ENCODE measurements at places on chromosomes 7 and 10.

GRCh38 chr10:4470231-4470835 lies 355.7 kb upstream of the AKR1E2 start:
- DNase-seq = no peak

DNA sequence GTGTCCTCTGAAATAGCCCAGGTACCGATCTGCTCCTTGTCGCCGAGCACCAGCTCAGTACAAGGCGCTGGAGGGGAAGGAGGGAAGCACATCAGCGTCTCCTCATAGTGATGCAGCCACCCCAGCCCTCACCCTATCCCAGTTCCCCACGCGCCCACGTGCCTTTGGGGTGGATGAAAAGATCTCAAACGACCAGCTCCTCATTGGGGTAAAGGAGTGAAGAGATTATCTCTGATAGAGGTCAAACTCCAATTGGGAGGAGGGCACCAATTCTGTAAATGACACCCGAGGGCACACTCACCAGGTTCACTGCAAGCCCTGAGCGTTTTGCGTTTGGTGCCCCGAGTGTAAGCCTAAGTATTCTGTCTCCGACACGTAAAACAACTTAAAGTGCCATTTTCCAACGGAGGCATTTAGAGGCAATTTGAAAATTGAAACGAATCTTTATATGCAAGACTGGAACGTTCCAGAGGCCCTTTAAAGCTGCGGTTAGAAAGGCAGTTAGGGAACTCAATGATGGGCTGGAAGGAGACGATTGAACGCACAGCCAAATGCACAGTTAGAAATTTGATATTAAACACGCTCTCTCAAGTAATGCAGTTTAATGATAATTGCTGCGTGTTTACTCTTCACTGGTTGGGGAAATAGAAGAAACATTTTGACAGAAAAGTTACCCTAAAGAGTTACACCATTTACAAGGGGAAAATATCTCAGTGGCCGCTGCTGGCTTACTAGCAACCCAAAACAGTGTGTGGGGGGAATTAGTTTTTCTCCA lies 8.9 kb upstream of the EMX2 start:
- no peak for DNase-seq

DNA sequence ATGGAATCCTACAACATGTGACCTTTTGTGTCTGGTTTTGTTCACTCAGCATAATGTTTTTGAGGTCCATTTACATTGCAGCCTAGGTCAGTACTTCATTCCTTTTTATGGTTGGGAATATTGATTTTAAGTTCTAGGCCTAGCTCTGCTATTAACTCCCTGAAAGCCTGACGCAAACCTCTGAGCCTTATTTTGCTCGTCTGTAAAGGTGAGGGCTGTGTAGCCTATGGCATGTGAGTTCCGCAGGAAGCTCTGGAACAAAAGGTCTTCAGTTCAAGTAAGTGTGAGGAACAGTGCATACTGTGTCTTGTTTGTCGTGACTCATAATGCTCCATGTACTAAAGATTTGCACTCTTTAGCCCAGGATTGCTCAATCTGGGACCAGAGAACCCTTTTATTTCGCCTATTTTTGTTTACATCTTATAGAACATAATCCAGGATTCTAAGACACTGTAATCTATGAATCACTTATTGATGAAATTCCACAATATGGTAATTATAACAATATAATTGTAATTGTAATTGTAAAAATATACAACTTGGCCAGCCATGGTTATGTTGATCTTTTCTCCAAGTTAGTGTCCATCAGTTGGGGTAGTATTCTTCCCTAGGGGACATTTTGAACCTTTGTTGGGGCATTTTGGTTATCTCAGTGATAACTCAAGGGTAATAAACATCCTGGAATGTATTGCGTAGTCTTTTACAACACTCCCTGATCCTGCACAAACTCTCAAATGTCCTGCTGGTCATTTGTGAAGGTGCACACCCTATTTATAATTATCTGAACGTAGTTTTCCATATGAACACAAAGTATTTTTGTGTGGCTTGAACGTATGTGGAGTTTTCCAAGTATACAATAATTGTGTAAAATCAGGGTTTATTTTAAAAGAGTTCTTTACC lies 184.7 kb downstream of the VTI1A start:
- no peak for DNase-seq

- DNase-seq = no peak
Measured at GRCh38 chr7:92691578-92691977, 101.4 kb upstream of the FAM133B start.

GRCh38 chr10:117896517-117896916 lies 150.2 kb downstream of the RAB11FIP2 start:
- no peak for DNase-seq

GRCh38 chr10:13767676-13768178 lies 181.0 kb downstream of the PRPF18 start:
- DNase-seq = no peak

DNA sequence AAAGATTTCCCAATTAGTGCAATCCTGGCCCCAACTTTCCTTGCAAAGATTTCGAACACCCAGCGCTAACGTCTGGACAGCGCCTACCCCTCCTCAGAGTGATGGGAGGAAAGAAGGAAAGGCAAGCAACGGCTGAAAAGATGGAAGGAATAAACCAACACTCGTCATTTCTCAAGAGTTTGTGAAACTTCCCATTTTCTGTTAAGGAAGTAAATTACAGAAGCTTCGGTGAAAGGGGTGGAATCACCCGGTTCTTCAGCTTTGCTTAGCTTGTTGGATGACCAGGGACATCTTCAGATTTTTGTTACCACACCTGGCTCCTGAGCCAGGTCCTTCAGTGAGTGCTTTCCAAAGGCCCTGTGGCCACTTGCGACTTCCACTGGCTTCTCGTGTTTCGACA lies 313.1 kb downstream of the SKIDA1 start:
- DNase-seq = no peak

DNA sequence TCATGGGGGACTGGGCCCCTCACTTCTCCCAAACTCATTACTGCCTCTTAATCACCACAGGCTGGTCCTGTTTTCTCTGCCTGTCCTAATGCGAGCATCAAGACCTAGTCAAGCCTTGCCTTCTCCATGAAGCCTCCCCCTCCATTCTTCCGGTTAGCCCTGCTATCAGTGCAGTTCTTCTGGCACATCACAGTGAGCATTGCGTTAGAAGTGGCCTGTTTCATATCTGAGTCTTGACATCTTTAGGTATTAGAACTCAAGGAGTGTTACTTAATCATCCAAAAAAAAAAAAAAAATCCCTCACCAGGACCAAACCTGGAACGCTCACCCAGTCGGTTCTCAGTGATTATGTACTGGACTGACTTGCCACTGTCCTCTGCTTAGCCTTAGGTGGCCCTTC lies 17.4 kb downstream of the SNX10 start:
- DNase-seq = no peak

DNA sequence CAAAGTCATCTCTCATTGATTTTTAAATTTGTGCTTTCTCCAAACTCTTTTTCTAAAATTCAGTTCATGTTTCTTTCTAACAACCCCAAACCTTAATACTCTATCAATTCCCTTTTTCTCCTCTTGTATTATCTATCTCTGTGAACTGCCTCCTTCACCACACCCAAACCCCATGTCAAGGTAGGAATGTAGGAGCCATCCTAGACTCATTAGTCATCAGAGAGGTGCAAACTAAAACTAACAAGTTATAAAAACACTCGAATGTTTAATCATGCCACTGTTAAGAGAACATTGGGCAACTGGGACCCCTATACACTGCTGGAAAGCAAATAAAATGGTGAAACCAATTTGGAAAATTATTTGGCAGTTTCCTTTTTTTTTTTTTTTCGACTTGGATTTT lies 533.8 kb upstream of the LRRN3 start:
- DNase-seq = no peak

GRCh38 chr7:158976468-158976848 lies 120.1 kb downstream of the DYNC2I1 start:
- no peak for DNase-seq

DNA sequence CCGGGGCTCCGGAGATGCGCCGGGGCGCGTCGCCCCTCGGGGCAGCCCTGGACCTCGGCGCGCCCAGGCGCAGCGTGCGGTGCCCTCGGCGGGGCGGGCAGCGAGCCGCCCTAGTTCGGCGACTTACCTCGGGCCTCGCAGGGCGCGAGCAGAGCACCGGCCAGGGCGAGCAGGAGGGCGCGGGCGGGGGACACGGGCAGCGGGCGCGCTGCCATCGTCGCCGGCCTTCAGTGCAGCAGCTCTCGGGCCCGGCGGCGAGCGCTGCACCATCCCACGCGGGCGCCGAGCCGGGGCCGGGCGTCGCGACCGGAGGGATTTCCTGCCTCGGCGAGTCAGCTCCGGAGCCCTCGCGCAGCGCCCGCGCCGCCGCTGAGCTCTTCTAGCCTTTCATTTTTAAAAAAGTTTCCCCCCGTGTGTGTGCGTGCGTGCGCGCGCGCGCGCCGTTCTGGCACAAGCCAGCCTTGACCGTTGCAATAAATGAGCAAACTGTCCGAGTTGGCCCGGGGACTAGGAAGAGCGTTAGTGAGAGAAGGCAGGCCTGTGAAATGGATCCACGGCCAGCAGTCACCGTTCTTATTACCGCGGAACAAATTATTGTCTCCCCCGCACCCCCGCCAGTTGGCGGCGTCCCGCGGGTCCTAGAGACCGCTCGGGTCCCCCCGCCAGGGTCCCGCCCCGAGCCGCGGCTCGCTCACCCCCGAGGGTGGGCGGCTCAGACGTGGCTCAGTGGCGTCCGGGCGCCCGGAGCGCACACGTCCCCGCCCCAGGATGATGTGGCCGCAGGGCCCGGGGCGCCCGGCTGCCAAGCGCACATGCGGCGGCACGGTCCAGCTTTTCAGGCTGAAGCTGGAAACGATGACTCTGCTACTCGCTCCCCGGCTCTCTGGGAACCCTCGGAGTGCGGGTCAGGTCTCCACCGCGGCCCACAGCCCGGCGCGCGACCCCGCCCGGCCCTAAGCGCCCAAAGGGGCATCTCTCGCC lies at the start of gene ADAM12:
ADAM12 (minus strand) TSS at position 547 of the 981 bp plus-strand sequence; CDS start at position 215, 332 bp downstream.
- DNase-seq = no peak

GRCh38 chr10:113345826-113346624 lies 206.8 kb upstream of the HABP2 start:
- DNase-seq = no peak

GRCh38 chr7:114356133-114356532 lies 58.5 kb upstream of the FOXP2 start:
- no peak for DNase-seq

Data from NCI-H2081 treated with DMSO at 0.1 percent for 48 hours (cell line).